Fibroblast of villous mesenchyme (primary cell): ENCODE measurements at places on chromosomes 5 and 9. TPM values are rescaled to one million over a fixed set of nuclear protein-coding genes. Genes with fewer than 3 reads are reported as not detected.

DNA sequence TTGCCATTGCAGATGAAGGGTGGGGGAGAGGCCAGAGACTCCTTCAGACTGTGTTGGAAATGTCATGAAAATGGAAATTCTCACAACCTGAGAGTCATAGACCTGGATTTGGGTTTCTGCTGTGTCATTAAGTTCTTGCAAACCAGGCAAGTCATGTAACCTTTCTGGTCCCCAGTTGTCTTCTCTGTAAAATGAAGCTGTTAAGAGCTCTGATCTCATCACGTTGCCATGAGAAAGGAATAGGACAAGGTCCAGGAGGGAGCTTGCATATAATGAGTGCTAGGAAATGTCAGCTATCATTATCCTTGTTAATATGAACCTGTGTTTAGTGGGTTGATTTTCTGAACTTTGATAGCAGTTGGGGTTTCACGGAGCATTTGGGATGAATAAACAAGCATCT lies 59.1 kb downstream of the FGF1 start:
- DNase-seq = no peak

Gene TICAM2
- total RNA-seq = 6.9 and 7.1 TPM in 2 replicates

DNA sequence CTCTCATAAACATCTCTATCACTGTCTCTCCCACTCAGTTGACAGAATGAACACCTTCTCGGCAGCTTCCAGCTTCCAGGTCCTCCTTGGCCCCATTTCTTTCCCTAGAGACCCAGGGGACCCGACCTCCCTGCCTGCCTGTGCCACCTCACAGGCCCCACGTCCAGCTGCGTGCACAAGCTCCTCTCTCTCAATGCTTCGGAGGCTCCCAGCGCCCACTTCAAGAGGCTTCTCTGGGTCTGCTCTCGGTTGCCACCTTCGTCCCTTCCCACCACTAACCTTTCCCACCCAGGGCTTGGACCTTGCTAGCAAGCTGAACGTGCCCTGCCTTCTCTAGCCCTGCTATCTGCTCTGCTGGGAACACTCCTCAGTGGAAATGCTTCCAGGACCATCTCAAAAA lies 2.8 kb upstream of the N4BP3 start:
- DNase-seq = no peak

GRCh38 chr9:71725590-71726338 lies 42.5 kb downstream of the CEMIP2 start:
- peak; percentile 90 for DNase-seq

DNA sequence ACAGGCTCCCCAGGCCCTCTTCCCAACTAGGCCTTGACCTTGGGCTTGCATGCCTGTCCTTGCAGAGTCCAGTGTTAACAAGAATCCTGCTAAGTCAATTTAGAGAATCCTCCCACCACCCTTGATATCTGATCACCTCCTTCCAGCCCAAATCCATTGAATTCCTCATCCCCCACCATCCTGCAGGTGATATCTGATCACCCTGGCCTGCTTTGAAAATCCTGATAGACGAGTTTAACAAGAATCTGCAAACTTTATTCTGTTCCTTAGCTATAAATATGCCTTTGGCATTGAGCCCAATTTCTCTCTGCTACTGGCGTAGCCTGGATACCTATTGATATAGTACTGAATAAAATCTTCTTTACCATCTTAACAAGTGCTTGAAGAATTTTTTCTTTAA lies 125.5 kb downstream of the DIRAS2 start:
- DNase-seq = no peak

DNA sequence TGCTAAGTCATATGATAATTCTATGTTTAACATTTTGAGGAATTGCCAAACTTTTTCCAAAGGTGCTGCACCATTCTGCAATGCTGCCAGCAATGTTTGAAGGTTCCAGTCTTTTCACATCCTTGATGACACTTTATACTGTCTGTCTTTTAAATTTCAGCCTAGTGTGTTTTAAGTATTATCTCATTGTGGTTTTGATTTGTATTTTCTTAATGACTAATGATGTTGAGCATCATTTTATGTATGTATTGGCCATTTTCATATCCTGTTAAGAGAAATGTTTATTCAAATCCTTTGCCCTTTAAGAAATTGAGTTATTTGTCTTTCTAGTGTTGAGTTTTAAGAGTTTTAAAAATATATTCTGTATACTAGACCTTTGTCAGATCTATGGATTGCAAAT lies 5.0 kb upstream of the TEX48 start:
- no peak for DNase-seq

- peak; percentile 12 for DNase-seq
Observed at GRCh38 chr9:131216806-131217205, 59.5 kb downstream of the FAM78A start.

DNA sequence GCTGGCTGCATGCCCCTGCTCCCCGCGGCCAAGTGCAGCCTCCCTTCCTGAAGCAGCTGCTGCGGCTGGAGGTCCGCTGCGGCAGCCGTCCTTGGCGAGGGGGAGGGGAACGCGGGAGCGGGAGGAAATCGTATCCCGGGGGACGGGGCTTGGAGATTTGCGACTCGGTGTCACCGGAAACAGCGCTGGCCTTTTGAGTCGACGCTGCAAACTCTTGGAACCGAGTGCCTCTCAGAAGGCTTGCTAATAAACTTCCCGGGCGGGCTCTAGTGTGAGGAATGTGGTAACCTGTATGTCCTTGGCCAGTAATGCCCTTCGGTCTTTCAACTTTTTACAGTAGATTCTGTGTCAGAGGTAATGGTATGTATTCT lies 82.7 kb downstream of the PTPDC1 start:
- DNase-seq = no peak

Gene FGF18
- under 0.01 TPM in 1 of 2 replicates, not detected in the other for total RNA-seq

GRCh38 chr9:90445391-90445790 lies 197.2 kb downstream of the DIRAS2 start:
- DNase-seq = no peak

DNA sequence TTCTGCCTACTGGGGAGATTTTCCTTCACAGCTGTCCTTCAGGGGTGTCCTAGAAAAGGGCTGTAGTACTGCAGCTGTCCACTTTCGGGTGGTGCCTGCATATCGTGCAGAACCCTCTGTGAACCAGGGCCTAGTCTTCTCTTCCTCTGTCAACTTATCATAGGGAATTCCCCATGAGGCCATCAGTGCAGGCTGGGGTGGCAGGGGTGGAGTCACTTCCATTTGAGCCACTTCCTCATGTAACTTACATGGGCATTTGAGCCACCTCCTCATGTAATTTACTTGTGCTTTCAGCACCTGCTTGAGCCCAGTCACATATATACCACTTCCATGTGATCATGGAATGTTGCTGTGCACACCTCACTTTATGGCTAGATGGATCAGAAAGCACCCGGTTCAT lies 742.0 kb upstream of the RGMB start:
- no peak for DNase-seq

- DNase-seq = no peak
Observed at GRCh38 chr5:149639737-149640136, 58.4 kb downstream of the ARHGEF37 start.

Gene HAVCR2
- not detected in 2 replicates for total RNA-seq
